OCI-LY7 (cell line): ENCODE measurements at places on chromosomes 5 and 9. TPM values are rescaled to one million over a fixed set of nuclear protein-coding genes. Genes with fewer than 3 reads are reported as not detected.

DNA sequence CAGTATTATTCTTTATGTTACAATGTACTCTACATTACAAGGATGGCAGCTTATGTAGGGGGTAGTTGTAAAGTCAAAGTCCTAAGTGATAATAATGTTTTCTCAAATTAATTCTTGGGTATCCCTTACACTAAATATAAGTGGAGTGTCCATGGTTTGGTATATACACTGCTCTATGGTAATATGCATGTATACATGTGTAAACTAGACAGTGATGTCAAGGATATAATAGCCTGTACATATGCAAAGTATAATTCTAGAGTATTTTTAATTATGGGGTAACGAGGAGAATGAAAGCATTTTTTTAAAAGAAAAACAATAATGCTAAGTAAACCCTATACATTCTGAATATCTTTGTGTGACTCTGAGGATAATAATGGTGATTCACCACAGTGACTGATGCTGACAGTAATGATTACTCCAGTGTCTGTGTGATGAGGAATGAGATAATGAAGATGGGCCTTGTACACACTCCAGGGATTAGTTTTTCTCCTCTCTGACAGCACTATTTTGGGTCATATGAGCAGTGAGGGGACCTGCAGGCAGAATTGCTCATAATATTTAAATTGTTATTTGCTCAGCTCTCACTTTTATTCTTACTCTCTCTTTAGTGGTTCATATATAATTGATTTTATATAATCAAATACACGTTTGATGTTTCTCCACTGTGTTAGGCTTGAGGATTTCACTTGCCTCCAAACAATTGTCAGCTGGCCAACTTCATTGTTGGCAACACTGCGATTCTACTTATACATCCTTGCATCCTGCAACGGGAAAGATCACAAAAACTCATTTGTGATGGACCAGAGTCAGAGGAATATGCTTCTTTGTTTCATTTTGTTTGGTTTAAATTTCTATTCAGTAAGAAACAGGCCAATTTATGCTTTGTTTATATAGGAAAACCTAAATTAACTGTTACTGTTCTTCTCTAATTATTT is 88.2 kb downstream of the NREP start:
- no peak for DNase-seq

DNA sequence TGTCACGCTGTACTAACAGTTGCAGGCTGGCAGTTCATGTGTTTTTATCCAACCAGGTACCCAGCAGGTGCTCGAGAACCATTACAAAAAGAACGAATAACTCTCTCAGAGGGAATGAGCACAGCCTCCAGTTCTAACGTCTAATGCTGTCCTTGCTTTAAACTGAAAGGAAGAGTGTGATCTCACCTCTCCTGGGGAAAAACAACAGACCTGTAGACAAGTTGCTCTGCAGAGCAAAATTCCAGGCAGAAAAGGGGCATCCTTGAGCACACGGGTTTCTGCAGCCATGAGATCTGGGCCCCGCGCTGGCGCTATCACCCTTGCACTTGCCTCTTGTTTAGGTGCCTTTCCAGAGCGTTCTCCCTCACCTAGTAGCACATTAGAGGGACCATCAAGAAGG is 92.5 kb upstream of the DNAH5 start:
- no peak for DNase-seq

GRCh38 chr9:7115606-7116005 is 357.8 kb downstream of the KDM4C start:
- DNase-seq = no peak

- no peak for DNase-seq
Observed at GRCh38 chr5:94240596-94240992, 377.8 kb downstream of the KIAA0825 start.

GRCh38 chr5:154276973-154277331 is 86.4 kb downstream of the GALNT10 start:
- DNase-seq = no peak

- DNase-seq = no peak
Observed at GRCh38 chr9:98783518-98784226, 12.7 kb downstream of the ANKS6 start.

DNA sequence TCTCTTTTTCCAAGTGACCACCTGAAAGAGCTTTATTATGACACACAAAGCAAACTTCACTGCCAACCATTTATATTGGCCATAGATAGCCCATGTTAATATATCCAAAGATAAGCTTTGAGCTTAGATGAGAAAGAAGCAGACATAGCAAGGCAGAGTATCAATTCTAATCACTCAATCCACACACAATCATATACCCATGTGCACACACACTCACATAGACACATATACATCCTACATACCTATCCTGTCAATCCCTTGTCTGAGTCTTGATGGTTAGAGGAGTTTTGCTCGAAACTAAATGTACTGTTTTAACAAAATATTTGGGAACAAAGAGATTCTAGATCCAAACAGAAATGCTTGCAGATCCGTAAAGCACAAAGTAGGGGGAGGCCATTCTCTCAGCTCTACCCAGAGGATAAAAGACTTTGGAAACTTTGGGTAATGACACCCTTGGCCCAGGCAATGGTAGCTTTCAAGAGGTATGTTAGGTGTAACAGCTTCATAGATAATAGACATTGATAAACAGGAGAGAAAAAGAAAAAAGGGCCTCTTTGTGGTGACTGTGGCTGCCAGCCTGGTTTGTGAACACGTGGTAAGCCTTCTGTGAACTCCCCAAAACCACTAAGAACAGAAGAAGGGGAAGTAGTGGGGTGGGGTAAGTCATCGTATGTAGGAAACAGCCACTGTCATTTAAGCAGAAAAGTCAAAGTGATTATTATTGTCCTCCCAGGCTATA is 121.6 kb downstream of the TLR4 start:
- DNase-seq = no peak

DNA sequence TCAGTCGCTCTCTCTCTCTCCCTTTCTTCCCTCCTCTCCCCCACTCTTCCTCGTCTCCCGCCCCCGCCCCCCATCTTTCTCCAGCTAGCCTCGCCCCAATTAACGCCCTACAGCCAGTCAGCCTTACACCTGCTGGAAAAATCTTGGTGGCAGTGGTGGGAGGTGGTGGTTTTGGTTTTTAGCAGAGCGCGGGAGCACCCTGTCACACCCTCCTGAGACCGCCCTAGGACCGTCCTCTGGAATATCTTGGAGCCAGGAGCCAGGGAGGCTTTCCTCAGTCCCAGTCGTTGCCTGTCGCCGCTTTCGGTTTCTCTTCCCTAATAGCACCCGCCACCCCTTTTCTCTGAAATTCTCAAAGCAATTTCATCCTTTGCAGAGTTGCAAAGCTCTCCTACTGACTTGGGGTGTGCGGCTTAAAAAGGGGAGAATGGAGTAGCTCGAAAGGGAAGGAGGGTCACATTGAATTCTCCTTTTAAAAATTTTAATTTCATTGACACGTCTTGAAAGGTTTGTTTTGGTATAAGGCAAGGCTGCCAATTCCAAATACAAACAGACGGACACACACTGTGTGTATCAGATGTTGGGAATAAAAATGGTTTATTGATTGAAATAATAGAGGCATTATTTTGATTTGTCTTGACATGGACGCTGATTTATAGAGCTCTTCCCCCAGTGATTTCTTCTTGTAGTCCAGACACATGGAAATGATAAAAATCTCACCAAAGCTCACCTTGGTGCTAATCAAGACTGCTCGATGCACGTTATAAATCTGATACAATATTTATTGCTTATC is 301.3 kb downstream of the PARP8 start:
- no peak for DNase-seq

- DNase-seq = no peak
Observed at GRCh38 chr5:61277781-61278180, 54.3 kb upstream of the ZSWIM6 start.

DNA sequence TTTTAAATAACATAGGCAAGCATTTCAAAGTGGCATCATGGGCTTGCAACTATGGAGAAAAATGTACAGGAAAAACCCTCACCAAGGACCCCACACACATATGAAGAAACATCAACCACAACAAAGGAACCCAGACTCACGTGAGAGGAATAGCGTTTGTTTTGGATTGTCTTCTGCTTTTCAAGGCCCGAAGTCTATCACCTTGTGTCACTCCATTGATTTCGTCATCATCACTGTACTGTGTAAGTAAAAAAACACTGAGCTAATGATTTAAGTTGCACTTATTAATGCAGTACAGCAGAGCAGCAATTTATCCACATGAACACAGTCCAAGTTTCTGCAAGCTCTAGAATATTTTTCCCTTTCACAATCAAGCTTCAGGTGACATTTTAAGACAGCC is 72.4 kb downstream of the HABP4 start:
- no peak for DNase-seq

DNA sequence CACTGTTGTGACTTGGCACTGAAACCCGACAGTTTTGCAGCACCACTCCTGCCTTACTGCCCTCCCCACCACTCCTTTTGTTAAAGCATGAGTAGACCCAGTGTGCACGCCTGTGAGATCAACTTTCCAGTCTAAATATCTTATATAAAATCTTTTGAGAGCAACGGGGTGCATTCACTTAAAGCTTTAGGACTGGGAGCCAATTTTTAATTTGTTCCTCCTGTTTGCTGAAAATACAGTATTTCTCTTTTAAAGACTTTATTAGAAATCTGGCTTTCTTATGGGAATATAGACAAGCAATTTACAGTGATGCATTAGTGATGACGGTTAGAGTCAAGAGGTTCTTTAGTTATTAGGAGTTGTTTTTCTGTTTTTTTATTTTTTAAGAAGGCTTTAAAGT is 397.5 kb downstream of the TMEM167A start:
- DNase-seq = no peak

DNA sequence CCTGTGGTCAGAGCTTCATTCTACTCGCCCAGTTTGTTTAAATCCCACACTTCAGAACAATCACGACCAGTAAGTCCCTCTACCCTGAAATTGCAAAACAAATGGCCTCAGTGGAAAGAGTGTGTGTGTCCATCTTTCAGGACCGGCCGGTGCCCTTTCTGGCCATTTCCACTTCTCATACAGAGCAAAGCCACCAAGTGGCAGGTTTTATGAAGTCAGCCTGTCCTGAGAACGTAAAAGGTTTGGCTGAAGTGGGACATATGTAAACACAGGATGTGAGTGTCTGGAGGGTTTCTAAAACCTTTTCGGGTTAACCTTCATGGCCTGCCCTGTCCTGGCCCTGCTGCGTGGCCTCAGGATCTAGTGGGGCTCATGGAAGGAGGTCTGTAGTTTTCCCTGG is 24.7 kb downstream of the NXNL2 start:
- DNase-seq = no peak

DNA sequence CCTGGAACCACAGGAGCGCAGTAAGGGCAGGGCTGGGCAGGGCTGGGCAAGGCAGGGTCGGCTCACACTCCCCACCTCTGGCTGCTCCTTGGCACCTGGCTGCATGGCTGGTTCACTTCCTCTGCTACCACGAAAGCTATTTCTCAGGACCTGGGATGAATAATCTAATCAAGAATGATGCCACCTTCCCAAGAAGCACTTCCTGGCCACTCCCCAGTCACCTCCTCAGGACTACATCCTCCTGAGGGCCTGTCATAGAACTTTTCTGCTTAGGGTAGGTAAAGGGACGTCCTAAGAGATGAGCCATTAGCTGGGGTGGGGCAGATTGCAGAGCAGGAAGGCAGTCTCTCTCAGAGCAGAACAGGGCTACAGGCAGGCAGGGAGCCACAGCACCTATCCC is 288.2 kb upstream of the MAP3K1 start:
- no peak for DNase-seq

GRCh38 chr9:37575511-37575914 is 667 bp downstream of the FBXO10 start:
- peak; percentile 57 for DNase-seq

The GFPT2 gene
- not detected in 2 replicates for total RNA-seq

The MYMK gene
- total RNA-seq = not detected in 2 replicates

The KIF4B gene
- total RNA-seq = not detected in 2 replicates

The SPATA31C1 gene
- not detected in 2 replicates for total RNA-seq

The MACROH2A1 gene
- total RNA-seq = 271 and 279 TPM in 2 replicates
